ENCODE measurements at places on chromosomes 7 and 10.

- no peak for DNase-seq
These were observed 37.2 kb upstream of the PAPSS2 start for GRCh38 chr10:87622314-87623004.

DNA sequence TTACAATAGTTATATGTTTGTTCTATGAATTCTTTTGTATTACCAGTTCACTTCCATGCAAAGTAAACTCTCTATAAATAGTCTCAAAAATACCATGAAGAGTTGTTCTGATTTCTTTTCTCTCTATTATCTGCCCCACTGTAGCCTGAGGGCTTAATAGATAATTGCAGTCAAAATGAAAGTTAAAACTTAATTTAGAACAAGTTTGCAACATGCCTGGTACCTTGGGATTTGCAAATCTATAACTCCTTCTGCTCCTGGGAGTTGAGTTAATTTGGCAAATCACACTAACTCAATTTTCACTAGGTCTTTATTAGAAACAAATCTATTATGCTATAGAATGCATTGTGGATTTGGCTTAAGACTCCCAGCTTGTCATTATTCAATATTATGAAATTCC, 21.8 kb upstream of the NDUFA5 start:
- DNase-seq, result no peak

DNA sequence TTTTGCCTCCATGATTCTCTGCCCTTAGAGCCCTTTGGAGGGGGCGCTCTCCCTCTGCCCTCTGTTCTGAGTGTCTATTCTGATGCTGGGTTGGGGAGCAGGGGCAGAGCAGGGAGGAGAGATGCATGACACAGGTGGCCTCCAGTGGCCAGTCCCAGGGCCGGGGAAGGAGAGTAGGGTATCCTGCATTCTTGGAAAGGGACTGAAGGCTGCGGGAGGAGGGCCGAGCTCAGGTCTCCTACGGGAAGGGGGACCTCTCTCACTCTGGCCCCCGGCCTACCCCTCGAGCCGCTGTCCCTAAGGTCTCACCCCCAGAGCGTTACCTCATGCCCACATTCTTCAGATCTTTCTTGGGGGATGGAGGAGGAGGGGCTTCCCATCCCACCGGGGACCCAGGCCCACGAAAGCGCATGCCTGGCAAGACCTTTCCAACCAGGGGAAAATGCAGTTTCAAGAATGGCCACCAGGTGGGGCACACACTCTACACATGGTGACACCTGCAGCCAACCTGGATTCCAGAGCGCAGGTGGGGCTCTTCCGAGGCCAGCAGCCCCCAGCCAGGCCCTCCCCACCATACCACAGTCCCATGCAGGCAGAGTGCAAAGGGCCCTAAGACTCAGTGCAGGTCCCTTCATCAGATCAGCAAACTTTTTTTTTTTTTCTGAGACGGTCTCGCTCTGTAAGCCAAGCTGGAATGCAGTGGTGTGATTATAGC, 86.4 kb downstream of the MYL10 start:
- DNase-seq, result no peak

- no peak for DNase-seq
These were observed 129.6 kb downstream of the ZWINT start for GRCh38 chr10:56231436-56231835.

DNA sequence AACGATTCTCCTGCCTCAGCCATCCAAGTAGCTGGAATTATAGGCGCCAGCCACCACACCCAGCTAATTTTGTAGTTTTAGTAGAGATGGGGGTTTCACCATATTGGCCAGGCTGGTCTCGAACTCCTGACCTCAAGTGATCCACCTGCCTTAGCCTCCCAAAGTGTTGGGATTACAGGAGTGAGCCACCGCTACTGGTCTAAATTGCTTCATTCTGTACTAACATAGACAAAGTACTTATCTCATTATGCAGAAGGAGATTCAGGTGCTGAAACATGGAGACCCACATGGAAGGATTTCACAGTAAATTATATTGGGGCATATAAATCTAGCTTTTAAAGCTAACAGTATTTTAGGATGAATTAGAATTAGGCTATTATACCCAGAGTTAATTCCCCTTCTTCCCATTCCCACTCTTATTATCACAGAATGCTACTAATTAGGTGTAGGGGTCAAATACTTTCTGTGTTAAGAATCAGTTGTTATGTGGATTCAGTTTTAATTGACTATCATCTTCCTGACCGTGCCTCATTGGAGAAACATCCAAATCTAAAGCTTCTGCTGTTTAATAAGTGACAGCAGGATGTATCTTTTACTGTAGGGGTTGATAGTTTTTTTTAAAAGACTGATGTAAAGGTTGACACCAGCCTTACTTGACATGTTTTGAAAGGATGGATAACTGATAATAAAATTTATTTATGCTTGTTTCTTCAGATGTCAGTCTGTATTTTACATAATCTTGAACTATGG, 27.2 kb downstream of the ADK start:
- DNase-seq, result no peak

DNA sequence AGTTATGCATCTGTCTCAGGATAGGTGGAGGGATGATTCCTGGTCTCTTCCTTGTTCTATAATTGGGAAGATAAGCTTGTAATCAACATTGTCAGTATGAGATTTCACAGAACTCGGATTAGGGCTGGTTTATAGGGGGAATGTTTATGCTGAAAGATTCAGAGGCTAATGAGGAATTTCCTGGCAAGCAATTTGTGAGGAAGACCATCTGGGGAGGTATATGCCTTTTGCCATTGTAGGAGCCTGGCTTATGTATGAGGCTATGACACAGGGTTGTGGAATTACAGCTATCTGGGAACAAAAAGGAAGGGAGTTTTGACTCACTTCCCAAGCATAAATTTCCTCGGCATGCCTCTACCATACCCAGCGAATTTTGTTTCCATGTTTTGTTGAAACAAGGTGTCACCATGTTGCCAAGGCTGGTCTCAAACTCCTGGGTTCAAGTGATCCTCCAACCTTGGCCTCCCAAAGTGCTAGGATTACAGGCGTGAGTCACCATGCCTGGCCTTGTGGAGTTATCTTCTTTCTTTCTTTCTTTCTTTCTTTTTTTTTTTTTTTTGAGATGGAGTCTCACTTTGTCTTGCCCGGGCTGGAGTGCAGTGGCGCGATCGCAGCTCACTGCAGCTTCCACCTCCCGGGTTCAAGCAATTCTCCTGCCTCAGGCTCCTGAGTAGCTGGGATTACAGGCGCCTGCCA, 1.6 kb upstream of the COPS6 start:
- no peak for DNase-seq

GRCh38 chr7:90758933-90759562, 162.9 kb downstream of the CDK14 start:
- no peak for DNase-seq

- no peak for DNase-seq
These were observed 1239.2 kb downstream of the REEP3 start for GRCh38 chr10:64760371-64760770.

GRCh38 chr10:73910401-73910763, 550 bp upstream of the PLAU start:
- no peak for DNase-seq

GRCh38 chr7:2118630-2119190, 114.0 kb downstream of the MAD1L1 start:
- DNase-seq, result no peak

DNA sequence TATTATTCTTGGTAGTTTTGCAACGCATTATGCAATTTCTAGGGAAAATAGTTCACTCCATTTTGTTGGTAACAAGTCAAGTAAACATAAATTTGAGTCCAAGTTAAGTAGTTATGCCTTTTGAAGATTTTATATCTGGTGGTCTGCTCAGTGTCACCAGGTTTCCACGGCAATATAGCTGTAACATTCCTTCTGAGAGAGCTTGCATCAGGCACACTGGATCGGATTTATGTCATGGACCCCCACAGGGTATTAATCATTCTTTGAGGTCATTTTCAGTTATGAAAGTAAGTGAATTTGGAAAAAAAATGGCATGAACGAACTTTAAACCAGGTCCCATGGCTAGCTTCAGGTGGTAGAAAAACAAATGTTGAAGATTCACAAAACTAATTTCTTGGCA, 136.3 kb downstream of the POLR1F start:
- no peak for DNase-seq

- DNase-seq, result no peak
These were observed 8.4 kb downstream of the BNIP3 start for GRCh38 chr10:131973160-131973951.

DNA sequence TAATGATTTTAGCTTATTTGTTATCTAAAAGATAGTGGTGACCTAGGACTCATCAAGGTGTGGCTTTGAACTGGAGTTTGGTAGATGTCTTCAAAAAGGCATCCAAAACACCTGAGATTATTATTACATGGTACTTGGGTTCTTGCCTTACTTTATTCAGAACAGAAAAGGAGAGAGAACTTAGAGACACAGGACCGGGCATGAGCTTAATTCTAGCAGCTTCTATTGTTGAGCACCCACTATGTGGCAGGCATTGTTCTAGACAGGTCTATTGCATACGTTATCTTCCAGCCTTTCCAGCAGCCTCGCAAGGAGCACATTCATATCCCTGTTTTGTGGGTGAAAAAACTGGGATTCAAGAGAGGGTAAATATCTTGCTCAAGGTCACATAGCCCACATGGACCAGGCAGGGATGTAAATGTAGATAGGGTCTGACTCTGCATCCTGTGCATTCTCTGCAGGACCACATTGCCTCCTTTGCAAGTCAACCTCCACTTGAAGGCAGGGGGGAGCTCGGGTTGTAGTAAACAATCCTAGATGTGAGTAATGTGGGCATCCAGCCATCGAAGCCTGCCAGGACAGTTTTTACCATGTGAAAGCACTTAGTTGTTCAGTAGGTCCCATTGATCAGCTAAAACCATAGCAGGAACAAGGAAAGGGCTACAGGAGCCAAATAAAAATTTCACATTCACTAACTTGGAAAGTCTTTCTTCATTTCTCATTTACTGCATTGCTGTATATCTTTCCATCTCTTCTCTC, 551.4 kb downstream of the LRMDA start:
- DNase-seq, result no peak

GRCh38 chr10:122966879-122967278, 12.9 kb upstream of the C10orf88 start:
- no peak for DNase-seq

Data from esophagus squamous epithelium (tissue), 5 donors.